ENCODE measurements at places on chromosomes 6 and 20.
A peak's percentile ranks its signal among the peaks of the same experiment; 100 is the strongest.

DNA sequence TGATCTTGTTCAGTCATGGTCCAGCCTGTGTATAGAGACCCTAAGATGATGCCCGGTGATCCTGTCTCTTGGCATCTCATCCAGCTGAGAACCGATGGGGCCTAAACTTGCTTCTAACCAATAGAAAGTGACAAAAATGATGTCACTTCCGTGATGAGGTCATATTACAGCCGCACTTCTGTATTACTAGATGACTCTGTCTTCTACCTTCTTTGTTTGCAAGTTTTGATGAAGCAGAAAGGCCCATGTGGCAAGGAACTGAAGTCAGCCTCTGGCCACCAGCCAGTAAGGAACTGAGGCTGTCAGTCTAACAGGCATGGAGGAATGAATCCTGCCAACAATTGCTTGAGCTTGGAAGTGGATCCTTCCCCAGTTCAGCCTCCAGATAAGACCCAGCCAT lies 32.8 kb upstream of the HLA-C start:
- DNase-seq, result no peak

DNA sequence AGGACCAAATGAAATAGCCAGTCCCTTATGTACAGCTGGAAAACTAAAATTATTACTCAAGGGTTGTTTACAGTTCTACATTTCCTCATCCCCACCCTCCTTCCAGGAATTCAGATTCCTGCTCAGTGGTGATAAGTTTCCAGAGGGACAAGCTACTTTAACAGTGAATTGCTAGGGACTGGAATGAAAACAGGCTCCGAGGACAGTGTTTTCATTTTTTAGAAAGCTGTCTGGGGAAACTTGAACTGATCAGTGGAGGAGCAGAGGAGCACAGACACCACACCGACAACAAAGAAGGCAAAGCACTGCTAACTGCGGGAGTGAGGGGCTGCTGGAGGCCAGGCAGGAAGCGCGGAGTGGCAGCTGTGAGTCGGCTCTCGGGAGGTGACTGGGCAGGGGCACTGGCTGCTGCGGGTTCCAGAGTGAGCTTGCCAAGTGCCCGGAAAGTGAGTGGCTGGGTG lies 322.2 kb downstream of the ESR1 start:
- DNase-seq, result no peak

GRCh38 chr6:79431537-79431933 lies 105.7 kb downstream of the LCA5 start:
- peak; percentile 63 for DNase-seq

GRCh38 chr20:1214838-1215261 lies 11.0 kb upstream of the RAD21L1 start:
- no peak for DNase-seq

- DNase-seq, result no peak
Observed at GRCh38 chr20:19327401-19327800, 115.0 kb downstream of the SLC24A3 start.

- DNase-seq, result no peak
Observed at GRCh38 chr20:8144282-8145245, 12.5 kb downstream of the PLCB1 start.
